Stimulated activated CD8-positive, alpha-beta memory T cell treated with anti-CD3 and anti-CD28 coated beads, Interleukin-4, amount 100 ng/mL, for 1 hour (primary cell): ENCODE measurements at places on chromosomes 5 and 9.

- DNase-seq, result no peak
Observed at GRCh38 chr5:150508828-150509227, 897 bp downstream of the NDST1 start.

- no peak for DNase-seq
Observed at GRCh38 chr5:180047667-180048066, 23.9 kb downstream of the RNF130 start.

- no peak for DNase-seq
Observed at GRCh38 chr5:84718377-84718776, 333.7 kb upstream of the EDIL3 start.

DNA sequence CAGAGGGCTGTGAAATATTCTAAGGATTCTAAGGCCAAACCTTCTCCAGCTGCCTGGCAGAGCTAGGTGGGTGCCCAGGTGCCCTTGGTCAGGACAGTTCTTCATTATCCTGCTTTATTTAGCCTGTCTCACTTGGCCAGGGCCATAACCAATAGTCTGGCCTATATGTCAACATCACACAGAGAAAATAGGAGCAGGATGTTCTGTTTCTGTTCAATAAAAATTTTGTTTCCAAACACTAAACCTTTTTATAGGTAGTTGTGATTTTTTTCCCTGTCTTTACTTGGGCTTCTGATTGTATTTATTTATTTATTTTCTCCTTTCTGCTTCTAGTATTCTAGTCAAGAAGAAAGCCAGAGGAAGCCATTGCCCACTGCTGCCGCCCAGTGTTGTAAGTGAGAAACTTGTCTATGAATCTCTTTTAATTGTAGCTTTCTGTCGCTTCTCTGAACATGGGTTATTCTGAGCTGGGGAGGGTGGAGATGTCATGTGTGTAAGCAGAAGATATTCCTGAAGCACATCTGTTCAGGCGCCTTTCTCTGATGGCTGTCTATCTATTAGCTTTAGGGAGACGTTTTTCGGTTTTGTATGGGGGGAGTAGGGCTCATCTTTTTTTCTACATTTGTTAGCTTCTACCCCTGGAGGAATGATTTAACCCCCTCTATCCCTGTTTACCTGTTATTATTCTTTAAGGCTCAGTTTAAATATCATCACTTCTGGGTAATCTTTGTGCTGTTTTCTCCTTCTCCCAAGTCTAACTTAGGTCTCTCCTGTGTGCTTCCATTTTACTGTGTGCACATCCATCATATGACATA, 97.1 kb downstream of the UNC13B start:
- DNase-seq, result no peak

GRCh38 chr9:136222906-136223285, 18.0 kb upstream of the LHX3 start:
- no peak for DNase-seq

- no peak for DNase-seq
Observed at GRCh38 chr9:5593904-5594303, 35.0 kb upstream of the RIC1 start.

GRCh38 chr9:94944626-94945025, 218.1 kb downstream of the AOPEP start:
- DNase-seq, result no peak

DNA sequence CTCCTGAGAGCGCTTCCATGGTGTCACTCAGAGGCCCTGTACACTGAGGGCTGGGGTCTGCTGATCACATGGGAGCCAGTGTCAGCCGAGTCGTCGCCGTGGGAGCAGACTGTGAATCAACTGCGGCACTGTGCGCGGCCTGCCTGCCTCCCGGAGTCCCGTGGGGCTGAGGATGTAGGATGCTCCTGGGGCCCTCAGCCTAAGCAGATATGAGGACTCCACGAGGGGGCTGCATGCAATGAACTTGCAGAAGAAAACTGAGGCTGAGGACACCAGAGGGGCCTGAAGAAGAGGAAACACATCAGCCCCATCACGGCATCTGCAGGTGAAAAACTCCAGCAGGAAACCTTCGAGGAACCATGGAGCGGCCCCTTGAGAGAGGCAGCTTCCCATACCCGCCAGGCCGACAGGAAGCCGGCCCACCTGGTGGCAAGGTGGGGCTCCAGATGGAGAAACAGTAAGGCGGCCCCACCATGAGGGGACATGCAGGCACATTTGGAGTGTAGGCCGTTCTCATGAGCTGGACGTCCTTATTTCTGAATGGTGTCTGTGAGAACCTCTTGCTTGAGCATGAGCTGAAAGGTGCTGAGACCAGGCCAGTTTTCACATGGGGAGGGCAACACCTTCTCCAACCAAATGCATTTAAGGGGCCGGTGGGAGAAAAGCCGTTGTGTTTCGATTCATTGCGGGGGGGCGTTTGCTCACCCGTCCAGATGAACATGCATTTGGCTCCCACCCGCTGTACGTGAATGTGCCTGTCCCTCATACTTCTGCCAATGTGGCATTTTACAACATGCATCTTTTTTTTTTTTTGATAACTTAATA, 35.2 kb upstream of the ADAMTS2 start:
- no peak for DNase-seq

GRCh38 chr9:1173993-1174392, 123.8 kb downstream of the DMRT2 start:
- no peak for DNase-seq

GRCh38 chr5:135488727-135489465, 36.7 kb upstream of the TIFAB start:
- DNase-seq, result no peak

GRCh38 chr9:37066139-37066725, 32.2 kb upstream of the PAX5 start:
- no peak for DNase-seq

- DNase-seq, result no peak
Observed at GRCh38 chr5:168443533-168443932, 42.7 kb upstream of the RARS1 start.

GRCh38 chr9:84655447-84655846, 14.1 kb upstream of the NTRK2 start:
- DNase-seq, result no peak

DNA sequence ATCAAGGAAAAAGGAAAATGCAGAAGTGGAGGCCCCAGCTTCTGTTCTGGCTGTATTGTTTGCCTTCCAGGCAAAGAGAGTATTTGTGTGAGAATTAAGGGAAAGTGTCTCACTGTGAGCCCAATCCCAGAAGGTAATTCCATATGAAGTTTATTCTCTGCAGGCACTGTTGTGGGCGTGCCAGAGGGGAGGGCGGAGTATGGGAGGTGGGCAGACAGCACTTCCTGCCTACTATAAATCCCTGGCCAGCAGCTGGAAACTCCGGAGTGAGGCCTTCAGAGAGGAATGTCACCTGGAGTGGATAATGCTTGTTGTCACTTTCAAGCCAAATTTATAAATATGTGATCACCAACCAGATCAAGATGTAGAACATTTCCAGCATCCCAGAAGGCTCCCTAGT, 209.5 kb downstream of the ARHGAP26 start:
- DNase-seq, result no peak

DNA sequence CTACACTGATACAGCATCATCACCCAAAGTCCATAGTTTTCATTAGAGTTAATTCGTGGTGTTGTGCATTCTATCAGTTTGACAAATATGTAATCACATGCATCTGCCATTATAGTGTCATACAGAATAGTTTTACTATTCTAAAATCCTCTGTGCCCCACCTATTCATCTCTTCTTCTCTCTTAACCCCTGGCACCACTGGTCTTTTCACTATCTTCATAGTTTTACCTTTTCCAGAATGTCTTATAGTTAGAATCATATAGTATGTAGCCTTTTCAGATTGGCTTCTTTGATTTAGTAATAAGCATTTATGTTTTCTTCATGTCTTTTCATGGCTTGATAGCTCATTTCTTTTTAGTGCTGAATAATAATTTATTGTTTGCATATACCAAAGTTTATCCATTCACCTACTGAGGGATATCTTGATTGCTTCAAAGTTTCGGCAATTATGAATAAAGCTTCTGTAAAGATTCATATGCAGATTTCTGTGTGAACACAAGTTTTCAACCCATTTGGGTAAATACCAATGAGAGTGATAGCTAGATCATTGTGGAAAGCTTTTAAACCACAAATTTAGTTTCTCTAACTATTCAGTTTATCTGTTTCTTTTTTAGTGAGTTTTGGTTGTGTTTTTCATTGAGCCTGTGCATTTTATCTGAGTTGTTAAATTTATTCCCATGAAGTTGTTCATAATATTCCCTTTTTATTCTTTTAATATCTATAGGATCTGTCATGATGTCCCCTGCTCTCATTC, 84.9 kb downstream of the RALGPS1 start:
- DNase-seq, result no peak

DNA sequence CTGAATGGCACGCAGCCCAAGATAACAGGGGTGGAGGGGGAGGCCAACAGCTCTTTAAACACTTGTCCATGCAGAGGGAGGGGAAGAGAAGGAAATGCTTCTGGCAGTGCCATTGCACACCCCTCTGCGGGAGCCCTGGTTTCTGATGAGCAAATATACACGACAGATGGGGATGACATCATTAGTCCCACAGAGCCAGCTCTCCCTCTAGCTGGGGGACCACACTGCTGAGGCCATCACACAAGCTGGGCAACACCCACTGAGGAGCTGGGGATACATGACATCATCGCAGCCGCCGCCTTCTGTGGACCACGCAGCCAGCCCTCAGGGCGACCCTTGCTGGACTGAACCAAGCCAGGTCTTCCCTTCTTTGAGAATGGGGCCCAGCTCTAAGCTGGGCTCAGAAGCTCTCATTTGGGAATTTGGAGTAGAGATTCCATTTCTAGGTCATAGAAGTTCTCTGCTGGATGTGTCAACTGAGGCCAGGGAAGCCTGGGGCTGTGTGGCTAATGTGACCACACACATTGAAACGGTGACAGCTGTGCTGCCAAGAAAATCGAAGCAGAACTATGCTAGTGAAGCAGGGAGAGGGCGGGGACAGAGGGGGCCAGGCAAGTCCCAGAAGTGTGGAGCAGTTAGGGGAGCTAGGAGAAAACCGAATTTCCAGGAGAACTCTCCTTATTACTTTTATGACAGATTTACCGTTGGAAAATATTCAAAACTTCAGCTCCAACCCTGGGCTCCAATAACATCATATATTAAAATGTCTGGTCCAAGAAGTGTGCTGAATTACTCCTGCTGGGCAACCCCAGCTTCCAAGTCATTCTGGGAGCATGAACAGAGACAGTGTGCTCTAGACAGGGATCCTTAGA, 79.5 kb downstream of the PRRT1B start:
- DNase-seq, result no peak

DNA sequence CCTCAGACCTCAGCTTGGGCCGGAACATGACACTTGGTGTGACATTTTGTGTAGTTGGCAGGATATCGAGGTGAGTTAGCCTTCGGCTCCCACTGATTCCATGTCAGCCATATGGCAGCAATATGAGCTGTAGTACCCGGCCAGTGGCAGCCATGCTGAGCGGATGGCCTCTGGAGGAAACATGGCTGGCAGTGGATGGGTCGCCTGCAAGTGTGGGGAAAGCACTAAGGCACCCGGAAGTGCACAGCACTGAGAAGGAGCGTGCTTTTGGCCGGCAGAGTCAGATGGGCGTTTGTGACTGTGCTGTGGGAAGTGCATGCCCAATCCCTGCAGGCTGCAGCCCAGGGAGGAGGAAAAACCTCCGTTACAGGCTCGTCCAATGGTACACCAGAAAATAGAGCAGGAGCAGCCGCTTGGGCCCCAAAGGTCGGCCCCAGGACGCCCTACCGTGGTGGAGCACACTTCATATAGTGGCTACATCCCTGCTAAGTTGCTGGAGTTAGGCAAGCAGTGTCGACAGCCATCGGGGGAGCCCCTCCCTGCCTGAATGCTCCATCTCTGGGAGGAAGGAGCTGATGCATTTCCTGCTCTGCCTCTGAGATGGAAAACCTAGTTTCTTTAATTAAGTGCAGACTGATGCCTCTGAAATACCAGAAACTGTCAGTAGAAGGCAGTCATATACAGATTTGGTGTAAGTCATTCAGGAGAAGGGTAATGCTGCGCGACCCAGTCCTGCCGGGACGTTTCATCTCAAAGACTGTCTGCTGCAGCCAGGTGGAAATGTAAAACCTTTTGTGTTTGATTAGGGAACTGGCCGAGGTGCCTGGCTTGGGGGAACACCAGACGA, 2185.8 kb upstream of the ACO1 start:
- DNase-seq, result no peak

GRCh38 chr9:136095070-136096058, at the start of gene NACC2:
NACC2 (minus strand) TSS chr9:136095289; CDS start chr9:136050521, 44,768 bp downstream.
- no peak for DNase-seq

DNA sequence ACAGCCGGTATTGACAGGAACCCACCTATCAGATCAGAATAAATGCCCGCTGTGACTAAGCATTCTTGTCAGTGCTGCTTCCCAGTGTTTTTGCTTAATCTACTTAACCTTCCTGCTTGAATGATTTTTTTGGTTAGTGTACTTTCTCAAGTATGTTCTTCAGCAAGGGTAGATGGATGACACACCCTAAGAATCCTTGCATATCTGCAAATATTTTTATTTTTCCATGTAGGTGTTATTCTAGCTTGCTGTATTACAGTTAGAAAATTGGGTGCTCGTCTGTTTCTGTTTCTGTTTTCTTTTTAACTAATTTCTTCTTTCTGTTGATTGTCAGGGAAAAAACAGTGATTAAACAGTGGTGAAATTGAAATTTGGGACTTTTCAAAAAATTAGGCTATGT, 64.5 kb downstream of the SEC61B start:
- DNase-seq, result no peak

DNA sequence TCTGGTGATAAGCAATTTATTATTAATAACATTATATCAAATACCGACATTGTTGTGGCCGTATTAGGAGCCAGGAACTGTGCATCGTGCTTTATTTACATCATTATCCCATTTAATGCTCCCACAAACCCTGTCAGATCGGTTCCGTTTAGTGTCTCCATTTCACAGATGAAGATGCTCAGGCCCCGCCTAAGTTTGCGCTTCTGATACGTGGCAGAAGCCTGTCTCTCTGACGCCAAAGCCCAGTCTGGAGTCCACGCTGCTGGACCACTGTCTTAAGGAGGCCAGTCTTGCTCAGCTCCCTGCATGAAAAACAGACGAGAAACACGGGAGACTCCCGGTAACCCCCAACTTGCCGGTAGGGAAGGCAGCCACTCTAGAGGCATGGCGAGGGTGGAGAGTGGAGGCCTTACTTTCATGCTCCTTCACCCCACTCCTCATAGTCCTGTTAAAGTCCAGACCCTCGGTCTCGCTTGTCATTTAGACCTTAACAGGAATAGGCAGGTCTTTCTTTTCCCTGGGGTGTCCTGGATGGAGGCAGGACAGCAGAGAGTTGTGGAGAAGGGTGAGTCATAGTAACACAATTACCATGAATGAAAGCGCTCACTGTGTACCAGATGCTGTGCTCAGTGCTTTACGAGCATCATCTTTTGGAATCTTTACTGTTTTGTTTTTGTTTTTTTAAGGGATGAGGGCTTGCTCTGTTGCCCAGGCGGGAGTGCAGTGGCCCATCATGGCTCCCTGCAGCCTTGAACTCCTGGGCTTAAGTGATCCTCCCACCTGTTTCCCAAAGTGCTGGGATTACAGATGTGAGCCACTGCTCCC, 872 bp downstream of the TXNDC15 start:
- no peak for DNase-seq

GRCh38 chr5:115180165-115180709, 10.5 kb upstream of the TRIM36 start:
- no peak for DNase-seq

GRCh38 chr5:34618371-34619065, 37.6 kb upstream of the RAI14 start:
- no peak for DNase-seq
